ENCODE measurements at places on chromosomes 6 and 20.

DNA sequence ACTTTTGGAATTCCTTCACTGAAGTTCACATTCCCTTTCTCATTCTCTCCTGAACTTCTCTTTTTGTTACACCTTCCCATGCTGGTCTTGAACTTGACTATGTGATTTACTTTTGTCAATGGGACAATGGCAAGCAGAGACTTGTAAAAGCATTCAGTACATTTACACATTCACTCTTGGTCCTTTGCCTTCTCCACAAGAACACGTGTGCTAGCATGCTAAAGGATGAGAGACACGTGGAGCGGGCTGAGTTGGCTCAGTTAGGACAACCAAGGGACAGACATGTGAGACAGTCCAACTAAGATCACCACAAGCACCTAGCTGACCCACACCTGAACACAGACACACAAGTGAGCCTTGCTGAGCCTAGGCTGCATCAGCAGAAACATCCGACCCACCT lies 91.3 kb upstream of the PAK5 start:
- DNase-seq, result no peak

- no peak for DNase-seq
Measured at GRCh38 chr6:119065382-119065781, 13.1 kb downstream of the FAM184A start.

GRCh38 chr20:45796337-45797065 lies 4.7 kb downstream of the DNTTIP1 start:
- no peak for DNase-seq

DNA sequence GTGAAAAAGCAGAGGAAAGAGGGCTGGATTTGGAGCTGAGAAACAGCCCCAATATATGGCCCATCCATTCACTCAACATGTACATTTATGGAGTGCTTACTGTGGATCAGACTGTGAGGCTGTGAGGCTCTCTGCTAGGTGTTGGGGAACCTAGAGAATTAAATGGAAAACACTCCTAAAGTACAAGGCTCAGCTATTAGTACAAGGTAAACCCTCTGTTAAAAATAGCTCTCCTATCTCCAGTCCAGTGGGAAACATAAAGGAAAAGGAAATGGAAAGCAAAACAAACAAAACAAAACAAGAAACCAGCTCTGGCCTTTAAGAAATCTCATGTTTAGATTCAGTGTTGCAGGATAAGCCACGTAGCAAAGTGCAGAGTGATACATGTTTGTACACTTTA lies 35.0 kb downstream of the LY86 start:
- no peak for DNase-seq

DNA sequence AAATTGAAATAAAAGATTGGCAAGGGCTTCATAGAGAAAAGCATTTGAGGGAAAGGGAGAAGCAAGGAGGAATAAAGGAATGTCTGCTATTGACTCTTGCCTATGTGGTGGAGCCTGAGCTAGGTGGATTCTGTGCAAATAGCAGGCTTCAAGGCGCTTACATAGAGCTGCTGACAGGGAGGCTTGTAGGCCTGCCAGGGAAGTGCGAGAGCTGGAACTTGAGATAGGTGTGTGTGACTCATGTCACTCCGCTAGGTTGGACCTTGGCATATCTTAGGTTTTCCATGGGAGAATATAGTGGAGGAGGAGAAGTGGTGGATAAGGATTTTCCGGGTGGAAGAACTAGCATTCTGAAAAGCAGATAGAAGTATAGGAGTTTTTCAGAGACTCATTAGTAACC lies 14.0 kb downstream of the SNRNP48 start:
- DNase-seq, result no peak

GRCh38 chr6:1640476-1640875 lies 30.8 kb downstream of the FOXC1 start:
- DNase-seq, result no peak

DNA sequence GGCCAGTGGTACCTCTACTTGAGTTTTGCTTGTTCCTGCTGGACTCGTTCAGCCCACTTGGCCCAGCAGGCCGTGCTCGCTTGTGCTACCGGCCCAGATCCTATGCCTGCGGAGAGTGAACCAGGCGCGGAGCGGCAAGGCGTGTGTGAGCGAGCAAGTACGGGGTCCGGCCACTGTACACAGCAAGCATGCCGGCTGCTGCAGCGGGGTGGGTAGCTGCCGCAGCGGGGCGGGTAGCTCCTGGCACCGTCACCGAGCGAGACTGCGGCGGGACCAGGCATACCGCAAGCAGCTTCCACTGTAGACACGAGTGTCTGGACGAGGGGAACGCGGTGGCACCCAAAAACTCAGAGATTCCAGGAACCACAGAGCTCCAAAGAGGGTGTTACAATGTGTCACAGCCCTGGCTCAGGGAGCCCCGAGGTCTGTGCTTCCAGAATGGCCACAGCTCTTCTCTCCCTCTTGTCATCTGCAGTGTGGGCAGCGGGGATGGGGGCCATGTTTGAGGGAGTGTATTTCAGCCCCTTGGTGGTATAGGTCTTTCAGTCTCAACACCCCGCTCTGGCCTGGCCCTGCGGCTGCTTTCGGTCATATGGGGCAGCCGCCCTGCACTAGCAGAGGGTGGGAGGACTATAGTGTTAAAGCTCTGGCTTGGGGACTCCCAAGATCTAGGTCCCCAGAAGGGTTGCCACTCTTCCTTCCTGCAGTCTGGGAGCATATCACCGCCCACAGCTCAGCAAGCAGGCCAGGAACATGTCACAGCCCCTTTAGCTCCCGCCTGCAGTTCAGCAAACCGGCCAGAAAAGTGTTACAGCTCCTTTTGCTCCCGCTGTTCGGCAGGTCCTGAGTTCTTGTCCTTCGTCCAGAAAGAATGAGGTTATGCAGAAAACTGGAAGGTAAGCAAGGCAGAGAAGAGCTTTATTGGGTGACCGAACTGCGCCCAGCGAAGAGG lies 6.1 kb upstream of the RWDD1 start:
- DNase-seq, result no peak

DNA sequence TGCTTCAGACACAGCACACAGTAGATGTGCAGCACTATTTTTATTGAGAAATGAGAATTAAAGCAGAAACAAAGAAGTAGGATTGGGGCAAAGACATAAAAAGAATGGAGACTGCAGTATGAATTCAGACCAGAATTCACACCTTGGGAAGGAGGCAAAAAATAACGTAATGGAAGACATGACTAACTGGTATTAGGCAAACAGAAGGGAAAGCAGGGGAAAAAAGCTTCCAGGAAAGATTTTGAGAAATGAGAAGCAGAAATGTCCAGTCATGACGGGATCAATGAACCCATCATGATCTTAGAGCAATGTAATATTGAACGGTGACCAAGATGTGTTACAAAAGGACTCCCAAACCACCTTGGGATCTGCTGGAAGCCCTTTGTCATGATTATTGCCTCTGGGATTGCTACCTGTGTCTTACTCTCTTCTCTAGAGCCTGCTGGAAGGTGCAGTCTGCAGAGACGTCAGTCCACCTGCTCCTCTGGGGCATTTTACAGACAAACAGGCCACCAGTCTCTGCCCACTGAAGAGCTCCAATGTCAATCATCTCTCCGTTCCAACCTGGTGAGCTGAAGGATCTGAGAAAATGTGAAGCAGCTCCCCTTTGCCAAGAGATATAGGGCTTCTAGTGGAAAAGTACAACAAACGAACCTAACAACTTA lies 8.7 kb downstream of the NUDT3 start:
- no peak for DNase-seq

GRCh38 chr20:35000311-35000921 lies 44.7 kb downstream of the MYH7B start:
- no peak for DNase-seq

DNA sequence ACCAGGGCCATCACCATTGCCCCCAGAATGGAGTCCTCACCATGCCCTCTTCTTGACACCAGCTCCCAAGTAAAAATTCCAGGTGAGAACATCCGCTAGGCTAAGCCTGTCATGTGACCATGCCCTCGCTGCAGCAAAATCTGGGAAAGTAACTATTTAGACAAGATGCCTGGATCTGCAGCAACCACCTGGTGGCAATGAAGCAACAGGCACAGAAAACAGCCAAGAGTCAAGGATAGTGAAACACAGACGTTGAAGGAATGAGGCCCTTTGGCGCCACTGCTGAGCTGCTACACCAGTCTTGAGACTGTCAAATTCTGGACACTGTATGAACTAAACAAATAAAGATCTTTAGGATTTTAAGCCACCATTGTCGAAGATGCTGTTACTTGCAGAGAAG lies 30.1 kb upstream of the TGM6 start:
- DNase-seq, result no peak

DNA sequence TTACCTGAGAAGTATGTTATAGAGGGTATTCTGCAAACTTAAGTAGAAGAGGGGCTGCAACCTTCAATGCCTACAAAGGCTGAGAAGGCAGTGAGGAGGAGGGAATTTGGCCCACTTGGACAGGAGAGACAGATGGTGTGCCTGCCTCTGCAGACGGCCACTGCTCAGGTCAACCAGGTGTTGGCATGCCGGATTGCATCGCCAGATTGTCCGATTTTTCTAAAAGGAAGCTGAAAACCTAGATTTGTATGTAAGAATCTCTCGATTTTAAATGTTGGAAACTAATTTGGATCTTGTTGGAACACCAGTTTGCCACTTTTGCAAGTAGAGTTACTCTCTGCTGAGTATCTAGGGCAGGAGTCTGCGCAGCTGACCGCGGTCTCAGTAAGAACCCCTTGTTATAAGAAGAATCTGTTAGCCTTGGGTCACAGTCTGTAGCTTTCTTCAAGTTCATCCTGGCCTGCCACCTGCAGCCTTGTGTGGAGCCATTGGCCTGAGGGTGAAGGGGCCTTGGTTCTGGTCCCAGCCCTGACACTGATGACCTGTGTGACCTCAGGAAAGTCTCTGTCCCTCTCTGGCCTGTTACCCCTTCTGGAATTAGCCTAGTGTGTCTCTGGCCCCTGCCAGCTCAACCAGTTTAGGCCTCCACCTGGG lies 54.4 kb downstream of the TGM2 start:
- DNase-seq, result no peak

DNA sequence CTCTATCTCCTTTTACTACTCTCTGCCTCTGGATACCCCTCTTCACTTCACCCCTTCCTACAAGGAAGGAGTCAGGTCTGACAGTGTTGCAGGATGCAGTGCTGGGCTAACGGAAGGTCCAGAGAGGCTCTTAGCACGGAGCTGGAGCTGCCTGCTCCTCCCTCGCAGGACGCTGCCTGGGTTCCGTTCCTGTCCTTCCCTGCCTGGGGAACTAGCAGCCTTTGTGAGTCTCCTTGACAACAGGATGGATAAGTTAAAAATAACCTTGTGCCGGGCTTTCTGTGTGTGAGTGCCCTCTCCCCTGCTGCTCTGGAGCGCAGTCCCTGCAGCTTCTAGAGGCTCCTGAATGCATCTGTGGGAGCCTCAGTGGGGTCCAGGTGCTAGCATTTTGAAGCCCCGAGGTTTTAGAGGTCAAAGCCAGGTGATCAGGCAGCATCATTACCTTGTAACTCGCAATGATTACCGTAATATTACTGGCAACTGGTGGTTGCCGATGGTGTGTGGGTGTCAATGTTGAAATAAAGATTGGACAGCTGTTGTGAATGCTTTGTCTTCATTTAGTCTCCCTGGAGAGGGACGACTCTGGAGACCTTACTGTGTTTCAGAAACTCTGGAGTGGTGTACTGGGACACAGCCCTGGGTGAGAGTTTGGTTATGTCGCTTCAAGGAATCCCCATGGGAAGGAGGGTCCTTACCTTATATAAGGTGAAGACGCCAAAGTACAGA lies 44.4 kb downstream of the CDS2 start:
- no peak for DNase-seq

GRCh38 chr6:40755749-40756452 lies 168.7 kb upstream of the LRFN2 start:
- DNase-seq, result no peak

DNA sequence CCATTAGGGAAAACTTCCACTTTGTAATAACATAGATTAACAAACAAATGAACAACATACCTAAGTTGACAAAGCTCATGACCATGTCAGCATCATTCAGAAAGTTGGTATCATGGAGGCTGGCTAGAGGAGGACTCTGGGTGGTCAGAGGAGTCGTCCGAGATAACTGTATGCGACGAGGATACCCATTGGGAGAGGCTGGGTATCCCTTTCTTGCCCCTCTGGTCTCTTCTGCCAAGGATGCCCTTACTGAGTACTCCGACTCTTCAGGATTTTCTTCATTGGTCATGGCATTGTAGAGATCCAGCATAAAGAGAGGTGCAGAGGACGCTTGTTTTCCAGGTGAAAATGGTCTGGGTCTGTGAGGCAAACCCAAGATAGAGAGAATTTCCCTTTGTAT lies 1.1 kb downstream of the BMP5 start:
- DNase-seq, result no peak

DNA sequence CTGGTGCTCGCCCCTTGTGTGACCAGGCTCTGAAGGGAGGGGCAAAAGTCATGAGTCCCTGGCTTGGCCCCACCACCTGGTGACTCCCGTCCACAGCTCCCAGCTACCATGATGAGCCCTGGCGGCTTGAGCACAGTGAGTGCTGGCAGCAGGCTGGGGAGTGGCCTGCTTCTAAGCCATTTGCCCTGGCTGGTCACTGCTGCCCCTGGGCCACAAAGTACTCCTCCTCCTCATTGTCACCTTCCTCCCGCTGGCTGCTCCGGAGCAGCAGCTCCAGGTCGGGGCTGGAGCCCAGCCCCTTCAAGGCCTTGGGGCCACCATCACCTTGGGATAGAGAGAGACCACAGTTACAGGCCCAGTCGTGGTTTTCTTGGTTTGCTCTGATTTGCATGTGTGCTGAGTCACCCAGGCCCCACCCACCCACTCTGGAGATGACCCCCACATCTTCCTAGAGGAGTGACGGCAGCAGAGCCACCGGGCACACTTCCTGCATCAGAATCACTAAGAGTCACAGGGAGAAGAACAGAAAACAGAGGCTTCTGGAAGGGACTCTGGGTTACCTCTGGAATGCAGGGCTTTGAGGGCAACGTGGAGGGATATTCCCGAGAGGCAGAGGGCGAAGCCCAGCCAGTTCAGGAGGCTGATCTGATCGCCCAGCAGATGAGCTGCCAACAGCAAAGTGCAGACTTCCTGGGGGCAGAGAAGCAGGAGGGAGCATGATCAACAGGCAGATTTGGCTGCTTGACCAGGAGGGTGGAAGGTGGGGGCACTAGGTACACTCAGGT lies 42.1 kb upstream of the CDH22 start:
- no peak for DNase-seq

DNA sequence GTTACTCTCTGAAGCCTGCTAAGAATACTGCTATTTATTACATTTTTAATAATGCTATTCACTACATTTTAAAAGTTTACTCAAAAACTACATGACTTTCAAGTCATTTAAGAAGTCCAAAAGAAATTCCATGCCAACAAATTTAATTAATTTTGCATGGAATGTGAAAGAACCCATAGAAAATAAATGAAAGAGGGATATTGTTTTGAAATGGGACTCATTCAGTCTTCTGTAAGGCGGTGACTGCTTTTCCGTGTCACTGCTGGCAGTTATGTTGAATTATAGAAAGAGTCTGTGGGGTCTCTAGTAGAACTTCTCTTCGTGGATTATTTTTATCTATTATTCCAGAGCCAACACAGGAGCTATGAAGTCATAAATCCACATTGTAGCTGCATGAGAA lies 211.2 kb downstream of the LAMA2 start:
- DNase-seq, result no peak

GRCh38 chr6:33854572-33855030 lies 50.8 kb upstream of the MLN start:
- no peak for DNase-seq

Measured in stimulated activated CD8-positive, alpha-beta memory T cell treated with anti-CD3 and anti-CD28 coated beads, Interleukin-2, amount 100 ng/mL, for 1 hour (primary cell).